Foreskin keratinocyte (primary cell): ENCODE measurements at places on chromosomes 1 and 21. TPM values are rescaled to one million over a fixed set of nuclear protein-coding genes. Genes with fewer than 3 reads are reported as not detected.
A peak's percentile ranks its signal among the peaks of the same experiment; 100 is the strongest.

GRCh38 chr1:241115784-241116183, 241.2 kb downstream of the RGS7 start:
- no peak for DNase-seq

GRCh38 chr1:209102531-209102930, 481.0 kb upstream of the CAMK1G start:
- DNase-seq, result no peak

Gene RXFP4
- total RNA-seq, result not detected in 2 replicates

DNA sequence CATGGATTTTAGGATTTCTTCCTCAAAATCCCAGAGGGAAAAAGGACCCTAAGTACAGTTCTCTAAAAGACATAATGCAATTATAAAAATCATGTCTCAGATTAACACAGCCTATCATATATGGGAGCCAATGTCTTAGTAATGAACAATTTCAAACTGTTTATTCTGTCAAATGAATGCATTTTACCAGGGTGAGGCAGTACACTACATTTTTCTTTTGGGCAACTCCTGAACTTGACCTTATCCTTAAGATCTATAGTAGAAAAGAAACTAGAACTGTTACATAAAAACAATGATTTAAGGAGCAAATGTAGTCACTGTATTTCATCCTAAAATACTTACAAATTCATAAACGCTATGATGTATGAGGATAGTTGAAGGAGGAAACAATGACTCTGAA, 226.3 kb upstream of the B3GALT2 start:
- no peak for DNase-seq

GRCh38 chr1:234488054-234489006, 9.4 kb upstream of the TARBP1 start:
- peak; percentile 84 for DNase-seq

- peak; percentile 69 for DNase-seq
These were observed 2.6 kb downstream of the RIMS3 start for GRCh38 chr1:40662864-40663263.

Gene TPTE
- total RNA-seq, result not detected in 2 replicates

Gene ZNF672
- 14.9 and 16.1 TPM in 2 replicates for total RNA-seq

- no peak for DNase-seq
These were observed 216.1 kb downstream of the NPHP4 start for GRCh38 chr1:5776035-5776550.

Gene ILDR2
- not detected in 2 replicates for total RNA-seq

Gene TMCO4
- 10.8 and 12.2 TPM in 2 replicates for total RNA-seq

Gene CFHR3
- not detected in 2 replicates for total RNA-seq

DNA sequence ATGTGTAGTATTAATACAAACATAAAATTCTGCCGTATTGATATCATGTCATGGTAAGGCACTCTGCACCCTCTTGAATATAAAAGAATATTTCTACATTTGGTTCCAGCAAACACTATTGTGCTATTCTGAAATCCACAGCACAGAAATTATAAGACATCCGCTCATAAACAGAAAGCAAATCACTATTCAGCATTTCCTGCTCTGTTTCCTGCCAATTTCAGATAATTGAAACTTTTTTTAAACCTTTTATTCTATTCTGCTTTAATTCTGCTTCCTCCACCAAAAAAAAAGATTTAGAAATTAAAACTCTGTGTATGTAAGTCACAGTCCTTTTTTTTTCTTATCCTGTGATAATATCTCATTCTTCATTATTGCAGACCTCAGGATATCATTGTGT, 39.6 kb upstream of the PLEKHO1 start:
- no peak for DNase-seq

GRCh38 chr1:78051005-78051404, 5.2 kb downstream of the GIPC2 start:
- no peak for DNase-seq

GRCh38 chr1:47931395-47931794, 65.8 kb downstream of the TRABD2B start:
- DNase-seq, result peak; percentile 25

- no peak for DNase-seq
These were observed 76.6 kb upstream of the VAV3 start for GRCh38 chr1:108041360-108042142.

DNA sequence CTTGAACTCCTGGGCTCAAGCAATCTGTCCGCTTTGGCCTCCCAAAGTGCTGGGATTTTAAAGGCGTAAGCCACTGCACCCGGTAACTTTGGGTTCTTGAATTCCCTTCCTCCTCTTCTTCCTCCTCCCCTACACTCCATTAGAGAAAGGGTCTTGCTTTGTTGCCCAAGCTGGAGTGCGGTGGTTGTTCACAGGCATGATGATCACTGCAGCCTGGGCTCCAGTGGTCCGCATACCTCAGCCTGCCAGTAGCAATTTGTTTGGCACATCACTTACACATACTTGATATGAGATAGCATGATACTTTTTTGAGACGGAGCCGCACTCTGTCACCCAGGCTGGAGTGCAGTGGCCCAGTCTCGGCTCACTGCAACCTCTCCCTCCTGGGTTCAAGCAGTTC, 2.2 kb downstream of the DEGS1 start:
- DNase-seq, result no peak

Gene SGIP1
- 0.11 TPM in 1 of 2 replicates, not detected in the other for total RNA-seq

Gene LCE1E
- 0.28 and 0.51 TPM in 2 replicates for total RNA-seq

DNA sequence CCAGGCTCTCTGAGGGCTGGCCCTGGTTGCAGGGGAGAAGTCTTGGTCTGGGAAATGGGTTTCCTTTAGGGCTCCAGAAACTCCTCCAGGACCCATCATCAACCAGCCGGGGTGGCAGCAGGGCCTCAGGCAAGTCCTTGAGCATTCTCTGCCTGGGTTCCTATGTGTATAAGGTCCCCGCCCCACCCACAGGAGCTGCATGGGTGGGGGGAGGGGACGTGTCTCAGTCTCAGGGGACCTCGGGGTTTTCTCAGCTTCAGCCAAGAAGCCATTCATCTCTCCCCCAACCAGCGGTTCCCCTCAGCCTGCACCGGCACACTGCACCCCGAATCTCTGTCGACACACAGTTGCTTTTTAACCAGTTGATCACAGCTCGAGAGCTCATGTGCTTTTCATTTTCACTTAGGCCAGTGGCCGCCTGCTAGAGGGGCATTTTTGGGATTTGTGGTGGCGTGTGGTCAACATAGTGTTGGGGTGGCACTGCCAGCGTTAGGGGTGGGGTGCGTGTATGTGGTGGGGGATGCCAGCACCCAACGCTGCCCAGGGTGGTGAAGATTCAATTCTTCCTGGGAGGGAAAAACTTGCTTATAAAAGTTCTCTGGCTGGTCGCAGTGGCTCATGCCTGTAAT, 6.5 kb downstream of the RUNX3 start:
- DNase-seq, result no peak

Gene MMEL1
- total RNA-seq, result 0.20 TPM in 1 of 2 replicates, not detected in the other

- no peak for DNase-seq
These were observed 28.0 kb upstream of the PLCH2 start for GRCh38 chr1:2448098-2448445.
